GM12891 (cell line): ENCODE measurements at places on chromosomes 4 and X.

DNA sequence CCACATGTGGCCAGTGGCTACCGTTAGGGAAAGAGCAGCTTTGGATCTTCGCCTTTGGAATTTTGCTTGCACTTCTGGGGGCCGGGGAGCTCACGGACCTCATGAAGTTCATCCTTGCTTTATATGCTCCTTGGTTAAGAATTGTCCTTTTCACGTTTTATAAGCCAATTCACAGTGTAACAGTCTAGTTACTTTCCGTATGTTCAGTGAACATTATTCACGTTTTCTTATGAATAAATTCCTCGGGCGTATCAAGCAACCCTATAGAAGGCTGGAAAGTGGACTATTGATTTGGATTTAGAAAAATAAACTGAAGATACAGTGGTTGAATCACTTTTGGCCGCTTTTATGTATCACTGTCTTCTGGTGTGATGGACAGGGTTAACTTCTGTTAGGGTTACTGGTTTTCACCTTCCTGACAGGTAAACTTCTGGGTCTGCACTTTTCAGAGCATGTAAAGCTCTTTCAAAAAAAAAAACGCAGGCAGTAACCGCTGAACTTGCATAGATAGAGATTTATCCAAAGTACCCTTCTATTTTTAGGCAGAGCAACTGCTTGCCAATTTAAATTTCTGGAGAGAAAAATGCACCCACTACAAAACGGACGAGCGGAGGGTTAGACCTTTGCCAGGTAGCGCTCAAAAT is 569 bp upstream of the PDLIM5 start:
- no peak for DNase-seq

DNA sequence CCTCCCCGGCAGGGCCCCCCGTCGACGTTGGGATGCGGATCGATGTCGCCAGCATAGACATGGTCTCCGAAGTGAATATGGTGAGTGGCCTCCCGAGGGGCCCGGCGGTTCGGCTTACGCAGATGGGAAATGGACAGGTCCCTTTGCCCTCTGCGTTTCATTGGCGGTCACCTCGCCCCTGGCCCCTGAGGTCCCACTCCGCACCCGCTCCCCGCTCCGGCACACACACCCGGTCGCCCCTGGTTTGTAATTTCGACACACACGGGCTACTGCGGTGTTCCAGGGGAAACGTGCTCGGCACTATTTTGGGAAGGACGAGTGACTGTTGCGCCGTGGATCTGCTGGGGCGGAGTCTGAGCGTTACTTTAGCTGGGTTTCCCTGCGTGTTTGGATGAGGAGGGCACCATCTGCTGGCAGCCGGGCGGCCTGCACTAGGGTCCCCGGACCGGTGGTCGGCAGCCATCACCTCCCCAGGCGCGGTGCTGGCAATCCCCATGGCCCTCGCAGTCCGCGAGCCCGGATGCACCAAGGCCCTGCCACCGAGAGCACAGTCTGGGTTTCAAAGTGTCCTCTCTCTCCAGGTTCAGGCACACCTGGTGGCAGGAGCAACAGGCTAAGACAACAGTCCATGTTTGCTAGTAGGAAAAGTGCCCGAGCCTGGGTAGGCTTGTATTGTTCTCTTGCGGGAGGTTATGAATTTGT is 1.2 kb downstream of the GABRB1 start:
- DNase-seq, result peak; percentile 32

DNA sequence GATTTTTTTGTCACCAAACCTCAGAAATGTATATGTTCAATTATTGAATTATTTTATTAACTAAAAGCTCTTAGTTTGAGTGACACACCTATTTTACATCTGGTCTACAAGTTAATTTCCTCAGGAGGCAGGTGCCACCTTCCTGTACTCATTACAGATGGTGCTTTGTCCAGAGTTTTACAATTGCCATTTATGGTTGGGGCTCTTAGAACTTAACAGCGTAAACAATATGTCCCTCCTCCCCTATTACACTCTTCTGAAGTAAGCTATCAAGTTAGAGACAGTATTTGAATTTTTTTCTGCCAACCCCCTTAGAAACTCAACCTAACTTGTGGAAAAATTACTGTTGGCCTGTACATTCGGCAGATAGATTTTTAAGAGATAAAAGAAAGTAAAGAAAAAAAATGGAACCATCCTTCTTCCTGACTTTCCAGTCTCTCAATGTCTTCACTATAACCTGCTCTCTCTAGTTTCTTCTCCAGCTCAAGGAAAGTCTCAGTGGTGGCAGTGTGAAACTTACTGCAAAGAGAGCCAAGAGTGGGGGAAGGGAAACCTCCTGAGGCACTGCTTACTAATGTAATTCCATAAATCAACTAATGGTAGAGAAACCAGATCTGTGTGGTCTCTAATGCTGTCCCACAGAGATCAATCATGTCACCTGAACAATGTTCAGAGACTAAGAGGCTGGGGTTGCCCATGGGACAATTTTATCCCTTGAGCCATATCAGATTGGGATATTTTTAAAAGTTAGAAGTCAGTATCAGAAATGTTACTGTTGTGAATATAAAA is 7.8 kb downstream of the CXXC4 start:
- no peak for DNase-seq

- DNase-seq, result no peak
Observed at GRCh38 chrX:39202641-39203040, 401.4 kb downstream of the MID1IP1 start.

GRCh38 chr4:45920861-45921260 is 203.0 kb downstream of the GABRG1 start:
- DNase-seq, result no peak
